Stimulated activated CD8-positive, alpha-beta memory T cell treated with anti-CD3 and anti-CD28 coated beads, Interleukin-15, amount 100 ng/mL, for 4 hours (primary cell): ENCODE measurements at places on chromosomes 5 and 9.

- DNase-seq, result no peak
These were observed 352.1 kb upstream of the CDH18 start for GRCh38 chr5:20340126-20340525.

DNA sequence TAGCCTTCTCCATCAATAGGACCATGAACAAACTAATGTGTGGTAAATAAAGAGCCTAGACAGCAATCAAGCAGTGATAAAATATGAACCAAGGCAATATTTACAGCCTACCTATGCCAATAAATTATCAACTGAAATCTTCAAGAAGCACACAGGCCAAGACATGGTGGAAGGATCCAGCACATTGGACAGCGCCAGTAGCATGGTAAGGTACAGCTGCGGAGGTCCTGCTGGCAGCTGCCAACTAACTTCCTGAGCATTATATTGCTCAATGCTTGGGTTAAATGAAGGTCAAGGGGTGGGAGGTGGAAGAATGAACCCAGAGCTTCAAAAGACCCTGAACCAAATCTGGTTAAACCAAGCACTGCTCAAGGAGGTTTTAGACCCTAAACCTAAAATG lies 16.5 kb upstream of the SPDL1 start:
- no peak for DNase-seq

DNA sequence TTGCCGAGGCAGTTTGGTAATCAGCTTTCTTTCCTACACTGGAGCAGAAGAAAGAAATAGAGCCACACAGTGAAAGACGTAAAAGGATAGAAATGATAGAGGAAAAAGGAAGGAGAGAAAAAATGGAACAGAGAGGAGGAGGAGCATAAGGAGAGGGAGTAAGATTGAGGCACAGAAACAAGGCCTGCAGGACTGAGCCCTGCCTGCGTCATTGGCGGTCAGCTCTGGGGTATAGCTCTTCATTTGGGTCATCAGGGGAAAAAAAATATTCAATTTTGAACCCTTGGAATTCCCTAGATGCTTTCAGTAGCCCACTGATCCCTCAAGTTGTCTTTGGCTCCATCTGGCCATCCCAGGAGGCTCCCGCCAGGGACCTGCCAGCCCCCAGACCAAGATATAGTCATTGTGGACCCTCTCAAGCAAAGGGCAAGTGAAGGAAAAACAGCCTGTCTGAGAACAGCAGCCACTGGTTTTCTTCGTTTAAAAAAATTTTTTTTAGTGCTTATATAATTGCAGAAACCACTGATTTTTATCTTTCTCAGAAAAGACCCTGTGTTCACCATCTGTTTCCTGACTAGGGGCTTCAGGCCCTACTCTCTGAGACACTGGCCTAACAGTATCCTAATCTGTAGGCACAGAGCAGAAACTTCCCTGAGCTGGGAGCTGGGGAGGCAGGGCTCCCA lies 31.3 kb upstream of the MATR3 start:
- no peak for DNase-seq

GRCh38 chr9:99638971-99639370 lies 182.7 kb upstream of the NR4A3 start:
- no peak for DNase-seq

DNA sequence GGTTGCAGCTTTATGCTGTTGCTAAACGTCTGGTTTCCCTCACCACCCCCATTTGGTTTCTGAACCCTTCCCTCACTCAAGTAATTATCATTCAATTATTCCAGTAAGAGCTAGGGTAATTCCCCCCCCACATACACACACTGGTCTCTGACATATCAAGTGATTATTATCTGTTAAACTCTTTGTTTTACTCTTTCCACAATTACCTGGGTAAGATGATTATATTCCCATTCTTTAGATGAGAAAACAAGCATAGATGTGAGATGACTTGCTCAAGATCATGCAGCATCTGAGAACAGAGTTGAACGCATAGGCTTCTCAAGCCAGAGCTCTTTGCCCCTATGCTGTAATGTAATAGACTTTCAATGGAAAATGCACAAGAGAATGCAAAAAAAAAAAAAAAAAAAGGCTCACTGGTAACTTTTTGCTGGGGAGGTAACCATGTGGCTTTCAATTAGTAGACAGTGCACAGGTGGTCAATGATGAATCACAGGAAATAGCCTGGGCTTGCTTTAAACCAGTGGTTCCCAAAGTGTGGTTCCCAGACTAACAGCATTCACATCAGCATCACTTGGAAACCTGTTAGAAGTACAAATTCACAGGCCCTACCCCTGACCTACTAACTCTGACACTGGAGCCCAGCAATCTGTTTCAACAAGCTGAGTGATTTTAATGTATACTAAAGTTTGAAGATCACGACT lies 87.6 kb downstream of the PIK3R1 start:
- DNase-seq, result no peak

GRCh38 chr9:96522366-96522765 lies 72.4 kb downstream of the HABP4 start:
- no peak for DNase-seq

GRCh38 chr5:96795626-96796025 lies 12.1 kb downstream of the ERAP1 start:
- DNase-seq, result no peak

GRCh38 chr9:87653941-87654340 lies 72.0 kb upstream of the CTSL start:
- DNase-seq, result no peak

- no peak for DNase-seq
These were observed 17.7 kb downstream of the JAK2 start for GRCh38 chr9:5002811-5003210.

DNA sequence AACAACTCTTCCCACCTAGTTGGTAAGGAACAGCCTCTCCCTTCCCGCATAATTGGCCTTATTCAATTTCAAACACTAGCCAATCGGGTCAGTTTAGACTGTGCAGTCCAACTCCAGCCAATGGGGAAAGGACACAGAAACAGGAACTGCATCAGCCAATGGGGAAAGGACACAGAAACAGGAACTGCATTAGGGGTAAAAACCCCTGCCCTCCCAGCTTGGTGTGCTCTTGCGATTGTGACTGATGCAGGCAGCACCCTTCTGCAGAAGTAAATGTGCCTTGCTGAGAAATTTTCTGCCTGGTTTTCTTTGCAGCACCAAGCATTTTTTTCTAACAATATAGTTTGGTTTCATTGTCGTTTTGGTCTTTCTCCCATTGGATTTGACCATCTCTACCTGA lies 8.5 kb upstream of the GLT6D1 start:
- no peak for DNase-seq

GRCh38 chr5:149345892-149346222 lies 558 bp downstream of the GRPEL2 start:
- no peak for DNase-seq

- DNase-seq, result peak; percentile 58
These were observed 64.3 kb downstream of the RXRA start for GRCh38 chr9:134390537-134390936.

- no peak for DNase-seq
These were observed 200.4 kb downstream of the CDH10 start for GRCh38 chr5:24444414-24444813.

DNA sequence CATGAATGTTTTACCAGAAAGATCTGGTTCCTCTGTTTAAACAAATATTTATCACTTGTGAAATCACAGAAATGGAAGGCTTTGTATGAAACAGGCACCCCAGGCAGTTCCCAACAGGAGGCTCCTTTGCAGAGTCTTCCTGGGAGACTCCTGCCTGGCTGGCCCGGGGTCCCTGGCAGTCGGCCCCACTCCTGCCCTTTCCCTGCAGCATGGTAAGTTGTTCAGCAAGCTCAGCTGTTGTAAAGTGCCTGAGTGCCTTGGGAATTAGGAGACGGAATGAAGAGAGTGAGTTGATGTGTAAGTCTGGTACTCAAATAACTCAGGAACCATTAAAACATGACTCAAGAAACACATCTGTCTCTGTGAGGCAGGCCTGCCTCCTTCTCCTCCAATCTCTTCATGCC lies 17.5 kb upstream of the LHFPL2 start:
- no peak for DNase-seq

DNA sequence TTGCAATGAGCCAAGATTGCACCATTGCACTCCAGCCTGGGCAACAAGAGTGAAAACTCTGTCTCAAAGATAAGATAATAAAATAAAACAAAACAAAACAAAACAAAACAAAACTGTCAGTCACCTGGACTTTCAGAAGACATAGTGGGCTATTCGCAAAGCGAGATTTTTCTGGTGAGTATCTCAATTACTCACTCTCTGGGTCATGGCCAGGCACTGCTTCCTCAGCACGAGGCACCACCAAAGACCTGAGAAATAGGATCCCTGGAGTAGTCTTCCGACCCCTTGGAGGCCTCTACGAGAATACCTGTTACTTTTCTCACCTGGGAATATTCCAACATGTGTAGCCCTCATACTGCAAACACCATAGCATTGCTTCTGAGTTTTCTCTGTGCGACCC lies 201.7 kb upstream of the ZNF618 start:
- DNase-seq, result no peak

- DNase-seq, result no peak
These were observed 1226.8 kb upstream of the NUDT12 start for GRCh38 chr5:104789366-104789765.

DNA sequence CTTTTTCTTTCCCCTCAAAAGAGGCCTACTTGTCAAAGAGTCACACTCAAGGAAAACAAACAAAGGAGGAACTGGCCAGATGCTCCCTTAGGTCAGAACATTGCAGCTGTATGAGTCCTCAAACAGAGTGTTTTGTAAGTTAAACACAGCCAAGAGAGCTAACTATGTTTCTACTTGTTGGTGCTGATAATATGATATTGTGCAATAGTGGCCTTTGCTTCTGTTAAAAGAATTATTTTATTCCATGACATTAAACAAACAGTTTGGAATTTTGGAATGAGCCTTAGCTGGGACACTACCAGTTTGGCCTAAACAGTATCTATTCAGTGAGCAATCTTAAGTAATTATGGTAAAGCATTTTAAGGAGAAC lies 56.0 kb upstream of the TPD52L3 start:
- DNase-seq, result no peak

DNA sequence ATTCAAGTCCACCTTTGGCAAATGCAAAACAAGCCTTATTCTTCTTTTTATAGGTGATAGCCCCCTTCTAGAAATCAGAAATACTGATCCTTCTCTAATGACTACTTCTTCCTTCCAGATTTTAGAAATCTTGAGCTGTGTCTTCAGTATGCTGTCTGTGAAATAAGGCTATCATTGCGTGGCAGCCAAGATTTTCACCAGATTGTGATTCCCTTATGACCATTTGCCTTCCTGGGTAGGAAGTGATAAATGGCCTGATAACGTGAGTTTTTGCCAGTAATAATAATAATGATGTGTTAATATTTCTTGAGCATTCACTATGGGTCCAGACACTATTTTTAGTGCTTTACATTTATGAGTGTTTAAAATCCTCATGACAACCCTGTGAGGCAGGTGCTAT lies 80.9 kb downstream of the PIP5K1B start:
- DNase-seq, result no peak

- no peak for DNase-seq
These were observed 1.9 kb upstream of the DCAF10 start for GRCh38 chr9:37798677-37799076.

DNA sequence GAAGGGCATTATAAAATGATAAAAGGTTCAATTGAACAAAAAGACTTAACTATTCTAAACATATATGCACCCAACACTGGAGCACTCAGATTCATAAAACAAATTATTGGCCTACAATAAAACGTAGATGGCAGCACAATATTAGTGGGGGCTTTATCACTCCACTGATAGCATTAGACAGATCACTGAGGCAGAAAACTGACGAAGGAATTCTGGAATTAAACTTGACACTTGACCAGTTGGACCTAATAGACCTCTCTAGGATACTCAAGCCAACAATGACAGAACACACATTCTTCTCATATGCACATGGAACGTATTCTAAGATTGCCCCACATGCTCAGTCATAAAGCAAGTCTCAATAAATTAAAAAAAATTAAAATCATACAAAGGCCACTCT lies 18.4 kb upstream of the C9orf72 start:
- DNase-seq, result no peak

- DNase-seq, result no peak
These were observed 572 bp downstream of the GNA14 start for GRCh38 chr9:77647267-77648233.

- no peak for DNase-seq
These were observed 10.0 kb downstream of the OTULINL start for GRCh38 chr5:14591548-14591947.

GRCh38 chr9:124389146-124389939 lies 25.9 kb downstream of the PSMB7 start:
- no peak for DNase-seq

- no peak for DNase-seq
These were observed 4.4 kb upstream of the MSX2 start for GRCh38 chr5:174719793-174720611.

- no peak for DNase-seq
These were observed 105.2 kb downstream of the RGS3 start for GRCh38 chr9:113568571-113569321.

GRCh38 chr9:21970800-21971640 lies 23.2 kb downstream of the CDKN2A start:
- DNase-seq, result no peak

GRCh38 chr5:39775086-39775796 lies 350.5 kb upstream of the DAB2 start:
- no peak for DNase-seq

GRCh38 chr9:112548051-112548440 lies 61.4 kb downstream of the KIAA1958 start:
- DNase-seq, result no peak

GRCh38 chr5:153237671-153238332 lies 252.7 kb upstream of the GRIA1 start:
- no peak for DNase-seq

- no peak for DNase-seq
These were observed 133.0 kb downstream of the SLF1 start for GRCh38 chr5:94751460-94751859.

DNA sequence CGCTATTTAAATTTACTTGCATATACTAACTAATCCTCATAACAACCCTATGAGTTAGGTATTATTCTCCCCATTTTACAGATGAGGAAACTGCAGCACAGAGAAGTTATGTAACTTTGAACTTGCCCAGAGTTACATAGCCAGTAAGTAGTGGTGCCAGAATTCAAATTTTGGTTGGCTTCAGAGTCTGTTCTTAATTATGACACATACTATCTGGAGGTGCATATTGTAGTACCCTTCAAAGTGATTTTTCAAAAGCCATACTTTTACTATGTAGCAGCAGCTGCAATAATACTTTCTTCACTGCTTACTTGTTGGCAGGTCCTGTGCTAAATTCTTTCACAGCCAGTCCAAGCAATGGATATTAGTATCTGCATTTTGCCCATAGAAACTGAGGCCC lies 16.4 kb downstream of the MAN2A1 start:
- DNase-seq, result no peak

GRCh38 chr5:115778417-115778816 lies 38.0 kb downstream of the CDO1 start:
- no peak for DNase-seq

- DNase-seq, result no peak
These were observed 1158.4 kb upstream of the SEMA6A start for GRCh38 chr5:117733051-117733450.

DNA sequence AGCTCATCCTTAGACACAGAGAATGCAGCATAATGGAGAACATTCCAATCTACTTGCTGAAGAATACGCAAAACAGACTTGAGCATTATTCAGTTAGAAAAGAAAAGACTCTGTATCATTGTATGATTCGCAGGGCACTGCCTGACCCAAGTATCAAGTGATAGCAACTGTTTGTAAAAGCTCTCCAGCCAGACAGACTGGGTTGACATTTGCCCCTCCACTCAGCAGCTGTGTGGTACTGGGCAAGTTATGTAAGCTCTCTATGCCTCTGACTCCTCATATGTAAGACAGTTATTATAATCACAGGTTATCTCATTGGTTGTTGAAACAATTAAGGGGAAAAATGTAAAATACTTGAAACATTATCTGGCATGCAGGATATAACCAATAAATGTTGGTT lies 505.0 kb downstream of the ELAVL2 start:
- no peak for DNase-seq
